ENCODE measurements at places on chromosomes 13 and 19.

DNA sequence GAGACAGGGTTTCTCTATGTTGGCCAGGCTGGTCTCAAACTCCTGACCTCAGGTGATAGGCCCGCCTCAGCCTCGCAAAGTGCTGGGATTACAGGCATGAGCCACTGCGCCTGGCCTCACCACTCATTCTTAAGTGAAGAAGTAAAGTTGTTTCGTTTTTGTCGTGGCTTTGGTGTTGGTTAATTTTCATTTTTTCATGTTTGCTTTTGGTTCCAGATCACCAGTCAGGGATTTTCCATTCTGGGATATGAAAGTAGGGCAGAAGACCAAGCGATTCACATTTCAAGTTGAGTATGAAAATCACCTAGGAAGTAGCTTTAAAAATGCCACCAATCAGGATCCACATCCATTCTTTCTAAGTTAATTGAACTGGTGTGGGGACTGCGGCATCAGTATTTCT lies 289.9 kb downstream of the DIAPH3 start:
- no peak for DNase-seq

DNA sequence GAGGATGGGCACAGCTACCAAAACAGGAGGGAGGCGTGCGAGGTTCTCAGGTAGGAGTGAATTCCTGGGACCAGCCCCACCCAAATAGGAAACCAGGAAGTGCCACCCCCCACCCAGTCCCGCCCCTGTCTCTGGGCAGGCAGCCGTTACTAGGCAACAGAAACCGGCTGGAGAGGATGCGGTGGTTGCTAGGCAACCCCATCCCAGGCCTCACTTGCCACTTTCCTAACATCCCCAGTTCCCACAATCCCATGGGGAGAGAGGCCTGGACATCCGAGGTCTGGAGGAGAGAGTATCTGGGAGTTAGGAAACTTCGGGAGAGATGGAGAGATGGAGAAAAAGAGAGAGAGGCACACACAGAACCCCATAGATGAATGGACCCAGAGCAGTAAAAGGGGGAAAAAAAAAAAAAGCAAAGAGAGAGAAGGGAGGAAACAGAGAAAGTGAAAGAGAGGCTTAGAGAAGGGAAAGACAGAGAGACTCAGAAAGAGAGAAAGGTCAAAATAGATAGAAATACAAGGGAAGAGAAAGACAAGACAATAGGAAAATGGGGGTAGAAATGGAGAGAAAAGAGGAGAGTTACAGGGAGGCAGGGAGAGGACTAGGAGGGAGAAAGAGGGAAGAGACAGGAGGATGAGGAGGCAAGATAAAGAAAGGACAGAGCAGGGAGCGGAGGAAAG lies 3.8 kb downstream of the GRIK5 start:
- peak; percentile 47 for DNase-seq

DNA sequence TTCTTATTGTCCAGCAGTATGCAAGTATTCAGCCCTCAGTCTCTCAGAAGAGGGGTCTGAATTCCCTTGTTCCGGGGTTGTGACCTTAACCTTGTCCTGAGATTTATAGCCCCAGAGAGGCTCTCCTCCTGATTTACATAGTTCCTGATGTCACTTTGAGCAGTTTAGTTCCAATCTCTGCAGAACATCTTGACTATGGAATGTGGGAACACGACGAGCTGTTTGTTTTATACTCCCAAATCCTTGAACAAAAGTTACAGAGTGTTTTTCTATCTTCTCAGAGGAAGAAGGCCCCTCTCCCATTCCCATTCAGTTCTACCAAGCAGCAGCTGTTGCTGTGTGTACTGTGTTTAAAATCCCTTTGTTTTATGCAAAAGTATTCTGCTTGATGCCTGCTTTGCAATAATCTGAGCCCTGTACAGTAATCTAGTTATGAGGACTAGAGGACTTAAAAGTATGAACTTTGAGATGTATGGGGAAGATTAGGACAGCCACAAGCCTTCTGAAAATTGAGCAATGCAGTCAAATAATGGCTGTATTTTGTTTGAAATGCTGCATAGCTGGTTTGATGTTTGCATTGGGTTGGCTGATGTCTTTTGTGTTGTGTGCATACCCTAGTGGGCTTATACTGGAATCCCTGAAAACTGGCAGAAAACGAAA lies 74.7 kb downstream of the KL start:
- no peak for DNase-seq

GRCh38 chr13:47858042-47859025 lies 142.7 kb downstream of the SUCLA2 start:
- no peak for DNase-seq

- no peak for DNase-seq
Measured at GRCh38 chr13:113607889-113608635, 23.5 kb downstream of the TFDP1 start.

DNA sequence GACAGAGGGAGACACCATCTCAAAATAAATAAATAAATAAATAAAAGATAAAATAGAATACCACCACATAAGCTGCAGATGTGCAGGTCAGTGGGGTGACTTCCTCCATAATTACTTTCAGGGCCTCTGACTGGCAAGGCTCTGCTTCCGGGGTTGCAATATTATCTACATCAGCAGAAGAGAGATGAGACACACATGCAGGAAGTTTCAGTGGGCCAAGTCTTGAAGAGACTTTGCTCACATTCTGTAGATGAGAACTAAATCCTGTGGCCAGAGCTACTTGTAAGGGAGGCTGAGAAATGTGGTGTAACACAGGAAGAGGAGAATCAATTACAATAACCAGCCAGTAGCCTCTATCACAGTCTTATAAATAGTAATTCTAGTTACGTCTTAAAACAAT lies 89.9 kb upstream of the MAB21L1 start:
- DNase-seq: peak; percentile 1

DNA sequence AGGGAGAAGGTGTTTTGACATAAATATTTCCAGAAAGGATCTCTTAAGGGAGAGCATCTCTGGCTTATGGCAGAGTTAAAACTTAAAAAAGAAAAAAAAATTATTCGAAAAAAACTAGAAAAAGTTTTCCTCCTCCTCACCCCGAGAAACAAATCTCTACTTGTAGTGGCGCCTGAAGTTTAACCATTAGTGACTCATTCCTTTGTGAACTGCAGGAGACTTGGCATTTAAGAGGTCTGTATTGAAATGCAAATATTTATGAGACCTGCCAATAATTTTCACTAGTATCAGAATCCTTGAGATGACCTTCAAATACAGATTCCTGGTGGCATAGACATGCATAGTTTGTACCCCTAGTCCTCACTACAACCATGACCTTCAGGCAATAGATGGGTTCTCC lies 64.9 kb upstream of the MED4 start:
- DNase-seq: no peak

GRCh38 chr19:4375164-4376027 lies 25.0 kb downstream of the SH3GL1 start:
- DNase-seq: no peak

- peak; percentile 35 for DNase-seq
Measured at GRCh38 chr13:30418717-30419459, 3.4 kb upstream of the UBE2L5 start.

DNA sequence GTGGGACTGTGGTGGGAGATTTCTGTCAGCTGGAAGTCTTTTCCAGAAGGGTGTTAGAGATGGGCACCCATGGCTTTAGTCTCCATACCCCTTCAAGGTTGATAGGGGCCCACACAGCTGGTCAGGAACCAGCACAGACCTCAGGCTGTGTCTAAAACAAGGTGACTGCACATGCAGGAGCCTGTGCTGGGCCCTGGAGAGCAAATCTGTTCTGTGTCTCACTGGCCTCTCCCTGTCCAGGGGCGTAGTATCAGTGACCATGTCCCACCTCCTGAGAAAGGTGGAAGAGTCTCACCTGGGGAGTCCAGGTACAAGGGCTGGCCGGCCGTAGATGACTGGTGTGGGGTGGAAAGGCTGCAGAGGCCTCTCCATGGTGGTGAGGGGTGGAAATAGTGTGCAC lies 19.4 kb downstream of the ZNF175 start:
- no peak for DNase-seq

DNA sequence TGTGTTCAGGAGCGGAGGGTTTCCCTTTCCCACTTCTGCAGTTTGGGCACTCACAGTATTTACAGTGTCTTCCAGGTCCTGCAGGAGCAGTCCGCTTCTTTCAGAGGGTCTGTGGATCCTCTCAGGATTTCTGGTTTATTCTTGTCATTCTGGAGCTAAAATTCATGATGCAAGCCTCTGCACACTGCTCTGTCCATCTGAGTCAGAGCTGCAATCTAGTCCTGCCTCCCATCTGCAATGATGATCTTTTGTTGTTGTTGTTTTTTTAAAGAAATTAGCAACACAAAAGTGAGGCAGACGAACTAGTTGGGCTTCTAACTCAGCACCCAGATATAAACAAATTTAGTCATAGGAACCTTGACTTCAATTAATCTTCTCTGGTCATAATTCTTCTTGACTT lies 86.5 kb downstream of the DLEU7 start:
- no peak for DNase-seq

DNA sequence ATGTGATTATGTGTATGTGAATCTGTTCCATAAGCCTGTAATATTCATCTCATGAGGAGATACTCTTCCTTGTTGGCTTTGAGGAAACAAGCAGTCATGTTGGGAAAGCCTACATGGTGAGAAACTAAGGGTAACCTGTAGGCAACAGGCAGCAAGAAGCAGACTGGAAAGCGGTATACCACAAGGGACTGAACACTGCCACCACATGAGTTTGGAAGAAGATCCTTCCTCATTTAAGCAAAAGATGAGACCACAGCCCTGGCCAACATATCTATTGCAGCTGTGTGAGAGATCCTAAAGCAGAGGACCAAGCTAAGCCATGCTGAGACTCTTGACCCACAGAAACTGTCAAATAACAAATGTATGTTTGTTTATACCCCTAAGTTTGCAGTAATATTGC lies 134.8 kb downstream of the B3GLCT start:
- no peak for DNase-seq

- DNase-seq: no peak
Measured at GRCh38 chr13:46340631-46341111, 46.4 kb downstream of the RUBCNL start.

DNA sequence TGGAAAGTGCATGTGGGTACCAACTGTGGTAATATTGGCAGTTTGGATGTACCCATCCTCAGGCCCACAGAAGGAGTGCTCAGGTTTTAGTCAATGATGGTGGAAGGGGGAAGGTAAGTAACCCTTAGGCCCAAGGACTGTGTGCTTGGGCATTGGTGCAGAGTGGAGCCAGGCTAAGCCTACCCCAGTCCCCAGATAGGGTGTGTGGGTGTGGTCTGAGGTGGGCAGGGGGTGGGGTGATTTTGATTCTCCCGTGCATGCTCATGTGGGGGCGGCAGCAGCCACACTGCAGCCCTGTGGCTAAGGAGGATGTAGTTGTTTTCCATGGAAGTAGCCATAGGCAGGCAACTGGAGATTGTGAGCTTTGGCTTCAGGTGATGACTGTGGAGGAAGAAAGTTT lies 2197.3 kb downstream of the PCDH9 start:
- DNase-seq: no peak

- DNase-seq: no peak
Measured at GRCh38 chr13:90049989-90050671, 1297.4 kb upstream of the MIR17HG start.

Measured in Jurkat, Clone E6-1 (cell line).